Activated gamma-delta T cell treated with Interleukin-2 at 50 U/mL for 16 hours (primary cell): ENCODE measurements at places on chromosomes 16 and 17.

DNA sequence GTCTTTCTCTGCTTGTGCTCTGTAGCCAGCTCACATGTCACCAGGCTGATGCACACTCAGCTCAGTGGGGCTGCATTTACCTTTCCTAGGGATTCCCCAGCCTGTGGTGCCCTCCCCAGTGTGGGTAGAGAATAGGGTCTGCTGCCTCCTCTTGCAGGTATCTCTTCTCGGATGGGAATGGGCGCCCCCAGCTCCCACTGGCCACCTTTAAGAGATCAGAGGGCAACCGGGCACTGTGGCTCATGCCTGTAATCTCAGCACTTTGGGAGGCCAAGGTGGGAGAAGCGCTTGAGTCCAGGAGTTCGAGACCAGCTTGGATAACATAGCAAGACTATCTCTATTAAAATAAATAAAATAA lies 3.3 kb downstream of the XYLT2 start:
- DNase-seq, result no peak

GRCh38 chr16:88458039-88458772 lies 5.1 kb downstream of the ZFPM1 start:
- DNase-seq, result no peak

- no peak for DNase-seq
Observed at GRCh38 chr16:52283018-52283417, 263.9 kb downstream of the TOX3 start.

DNA sequence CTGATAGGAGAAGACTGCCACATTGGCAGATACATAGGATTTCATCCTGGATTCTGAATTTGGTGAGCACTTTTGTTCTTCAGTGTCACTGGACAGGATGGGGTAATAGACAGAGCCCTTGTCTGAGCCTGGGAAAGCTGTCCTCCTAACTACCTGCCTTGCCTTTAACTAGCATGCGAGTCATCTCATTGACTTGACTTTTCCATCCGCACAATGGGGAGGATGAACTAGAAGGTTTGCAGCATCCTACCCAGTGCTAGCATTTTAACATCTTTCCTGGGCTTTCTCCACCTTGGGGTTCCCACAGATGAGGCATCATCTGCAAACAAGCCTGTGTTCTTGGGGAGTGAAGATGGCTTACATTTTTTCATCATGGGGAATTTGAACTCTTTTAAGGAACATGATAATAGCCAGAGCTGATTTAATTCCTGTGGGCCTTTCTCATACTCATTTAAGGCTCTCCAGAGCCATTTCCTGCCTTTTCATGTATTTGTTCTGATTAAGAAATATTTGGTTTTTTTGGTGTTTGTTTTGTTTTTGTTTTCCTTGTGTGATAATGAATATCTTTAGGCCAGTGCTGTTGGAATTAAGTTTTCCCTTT lies 139.5 kb downstream of the MSI2 start:
- no peak for DNase-seq

- DNase-seq, result no peak
Observed at GRCh38 chr17:10262451-10262850, 64.0 kb upstream of the GAS7 start.

- no peak for DNase-seq
Observed at GRCh38 chr17:259341-259976, 78.0 kb upstream of the DOC2B start.
